ENCODE measurements at places on chromosomes 12 and 14.

DNA sequence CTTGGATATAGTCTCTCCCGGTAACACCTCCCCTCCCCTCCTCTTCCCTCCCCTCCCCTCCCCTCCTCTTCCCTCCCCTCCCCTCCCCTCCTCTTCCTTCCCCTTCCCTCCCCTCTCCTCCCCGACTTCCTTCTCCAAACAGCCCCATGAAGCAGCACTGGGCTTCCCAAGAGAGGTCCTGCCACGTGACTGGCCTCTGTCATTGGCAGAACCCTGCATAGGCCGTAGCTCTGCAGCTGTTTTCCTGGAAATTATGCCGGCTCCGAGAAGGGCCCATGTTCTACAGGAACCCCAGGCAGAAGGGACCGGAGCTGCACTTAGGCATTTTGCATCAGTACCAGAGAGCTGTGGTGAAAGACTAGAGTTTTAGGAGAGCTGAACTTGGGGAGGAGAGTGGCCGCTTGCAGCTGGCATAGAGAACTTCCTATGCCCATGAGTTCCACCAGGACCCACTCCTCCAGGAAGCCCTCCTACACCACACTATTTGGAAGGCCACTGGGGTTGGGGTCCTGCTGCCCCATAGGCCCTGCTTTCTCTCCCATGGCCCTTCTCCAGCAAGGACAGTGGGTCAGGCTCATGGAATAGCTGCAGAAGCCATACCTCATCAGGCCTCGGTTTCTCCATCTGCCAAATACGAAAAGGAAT, 5.1 kb upstream of the TNFAIP2 start:
- DNase-seq = peak; percentile 49

GRCh38 chr14:70292716-70293115, 66.8 kb downstream of the COX16 start:
- no peak for DNase-seq

GRCh38 chr14:91041450-91041849, 19.0 kb downstream of the RPS6KA5 start:
- DNase-seq = no peak

DNA sequence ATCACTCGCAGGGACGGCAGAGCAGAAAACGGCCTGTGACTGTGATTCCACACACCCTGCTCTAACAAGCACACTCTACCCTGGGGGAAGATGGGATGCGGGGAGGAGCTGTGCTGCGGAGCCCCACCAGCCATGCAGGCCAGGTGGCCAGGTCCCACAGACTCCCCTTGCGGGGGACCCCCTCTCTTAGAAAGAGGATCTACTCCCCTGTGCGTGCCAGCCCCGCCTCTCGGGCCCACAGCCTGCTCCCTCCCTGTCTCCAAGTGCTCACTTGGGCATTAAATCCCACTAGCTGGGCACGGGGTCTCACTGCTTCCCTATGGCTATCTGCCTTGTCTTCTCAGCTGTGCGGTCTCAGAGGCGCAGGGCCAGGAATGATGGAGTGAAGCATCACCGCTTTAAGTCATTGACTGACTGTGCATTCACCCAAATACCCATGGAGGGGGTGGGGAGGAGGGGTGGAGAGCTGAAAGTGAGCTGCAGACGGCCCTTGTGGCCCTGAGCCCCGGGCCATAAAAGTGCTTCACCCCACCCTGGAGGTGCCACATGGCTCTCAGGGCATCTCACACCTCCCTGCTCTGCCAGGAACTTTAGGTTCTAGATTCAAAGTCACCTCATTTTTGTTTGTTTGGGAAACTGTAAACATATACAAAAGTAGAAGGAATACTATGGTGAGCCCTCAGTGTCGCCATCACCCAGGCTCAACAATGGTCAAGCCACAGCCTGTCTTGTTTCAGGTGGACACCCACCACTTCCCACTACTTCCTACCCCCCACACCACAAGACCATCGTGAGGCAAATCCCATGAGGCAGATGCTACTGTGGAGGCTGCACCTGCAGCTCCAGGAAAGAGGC, 9.4 kb downstream of the STX2 start:
- no peak for DNase-seq

- DNase-seq = peak; percentile 92
These were observed at the start of gene CHST11 for GRCh38 chr12:104456417-104456949. TSS of gene CHST11 (plus strand) at chr12:104456948.

- no peak for DNase-seq
These were observed 52.3 kb upstream of the KCNA5 start for GRCh38 chr12:4991373-4991772.
